ENCODE measurements at places on chromosomes 3 and 15.

DNA sequence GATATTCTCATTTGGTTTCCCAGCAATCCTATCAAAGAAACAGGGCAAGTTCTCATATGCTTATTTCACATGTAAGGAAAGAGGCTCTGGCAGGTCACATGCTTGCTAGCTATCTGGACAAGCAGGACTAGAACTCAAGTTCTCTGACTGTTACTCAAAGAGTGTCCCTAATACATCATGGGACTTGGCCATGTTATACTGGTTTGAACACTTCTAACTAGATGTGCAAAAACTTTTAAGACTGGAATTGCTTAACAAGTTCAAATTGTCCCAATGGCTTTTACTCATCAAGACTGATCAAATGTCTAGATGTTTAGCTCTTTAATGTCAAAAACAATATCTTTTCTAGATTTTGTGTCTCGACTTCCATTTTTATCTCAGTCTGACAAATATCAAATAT is 6.8 kb downstream of the GATM start:
- no peak for DNase-seq

- DNase-seq, result no peak
Measured at GRCh38 chr15:55257938-55258337, 31.7 kb downstream of the RAB27A start.

DNA sequence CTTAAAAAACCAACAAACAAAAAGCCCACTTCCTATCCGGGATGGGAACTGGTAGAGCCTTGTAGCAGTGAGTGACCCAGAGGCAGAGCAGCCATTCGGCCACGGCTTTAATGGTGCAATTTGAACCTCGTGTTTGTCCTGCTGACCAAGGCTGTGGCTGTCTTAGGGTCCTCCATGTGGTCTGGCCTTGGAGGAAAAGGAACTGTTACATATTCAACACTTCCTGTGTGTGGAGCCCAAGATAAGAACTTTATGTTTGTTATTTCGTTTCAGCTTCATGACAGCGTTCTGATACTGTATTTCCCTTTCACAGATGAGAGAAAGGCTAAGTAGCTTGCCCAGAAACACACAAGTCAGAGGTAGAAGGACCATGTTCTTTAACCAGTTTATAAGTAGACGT is 269.8 kb downstream of the SV2B start:
- no peak for DNase-seq

GRCh38 chr15:47293466-47294162 is 423.7 kb upstream of the SEMA6D start:
- no peak for DNase-seq

DNA sequence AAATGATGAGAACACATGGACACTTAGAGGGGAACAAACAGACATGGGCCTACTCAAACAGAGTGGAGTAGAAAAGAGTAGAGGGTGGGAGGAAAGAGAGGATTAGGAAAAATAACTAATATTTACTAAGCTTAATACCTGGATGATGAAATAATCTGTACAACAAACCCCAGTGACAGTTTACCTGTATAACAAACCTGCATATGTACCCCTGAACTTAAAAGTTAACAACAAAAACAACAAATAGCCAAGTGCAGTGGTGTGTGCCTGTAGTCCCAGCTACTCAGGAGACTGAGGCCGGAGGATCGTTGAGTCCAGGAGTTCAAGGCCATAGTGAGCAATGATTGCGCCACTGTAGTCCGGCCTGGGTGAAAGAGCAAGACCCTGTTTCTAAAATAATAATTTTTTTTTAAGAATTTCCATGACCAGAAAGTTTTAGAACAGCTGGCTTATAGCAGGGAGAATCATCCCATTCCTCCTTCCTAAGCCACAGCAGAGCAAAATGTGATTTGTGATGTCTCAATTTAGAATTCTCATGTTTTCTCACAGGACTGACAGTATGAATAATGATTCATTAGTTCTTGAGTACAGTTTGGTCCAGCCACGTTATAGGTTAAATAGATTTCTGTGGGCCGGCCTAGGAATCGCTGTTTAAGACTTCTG is 150.0 kb downstream of the ZNF609 start:
- DNase-seq, result no peak

DNA sequence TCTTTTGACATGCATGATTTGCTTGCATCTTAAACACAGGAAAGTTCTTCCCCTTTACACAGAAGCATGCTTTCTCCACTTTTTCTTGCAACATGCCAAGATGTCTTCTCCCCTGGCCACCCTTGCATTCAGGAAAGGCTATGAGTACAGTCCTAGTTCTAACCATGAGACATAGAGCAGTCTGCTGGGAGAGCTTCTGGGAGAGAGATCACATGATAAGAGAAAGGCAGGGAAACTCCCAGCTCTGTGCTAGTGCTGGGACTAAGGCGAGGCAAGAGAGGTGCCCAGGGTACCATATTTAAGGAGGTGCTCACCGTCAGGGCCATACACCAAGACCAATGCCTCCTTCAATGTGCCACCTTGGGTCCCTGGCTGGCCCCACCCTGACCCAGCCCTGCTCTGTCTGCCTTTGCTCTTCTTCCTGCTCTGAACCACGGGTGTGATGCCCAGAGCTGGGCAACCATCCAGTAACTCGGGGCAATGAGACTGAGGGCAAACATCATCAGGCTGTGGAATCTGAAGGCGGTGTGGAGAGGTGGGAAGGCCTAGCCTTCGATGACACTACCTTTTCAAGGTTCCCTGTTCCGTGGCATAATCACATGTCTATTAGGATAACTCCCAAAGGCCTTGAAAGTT is 77.4 kb upstream of the PRR20G start:
- DNase-seq, result no peak

DNA sequence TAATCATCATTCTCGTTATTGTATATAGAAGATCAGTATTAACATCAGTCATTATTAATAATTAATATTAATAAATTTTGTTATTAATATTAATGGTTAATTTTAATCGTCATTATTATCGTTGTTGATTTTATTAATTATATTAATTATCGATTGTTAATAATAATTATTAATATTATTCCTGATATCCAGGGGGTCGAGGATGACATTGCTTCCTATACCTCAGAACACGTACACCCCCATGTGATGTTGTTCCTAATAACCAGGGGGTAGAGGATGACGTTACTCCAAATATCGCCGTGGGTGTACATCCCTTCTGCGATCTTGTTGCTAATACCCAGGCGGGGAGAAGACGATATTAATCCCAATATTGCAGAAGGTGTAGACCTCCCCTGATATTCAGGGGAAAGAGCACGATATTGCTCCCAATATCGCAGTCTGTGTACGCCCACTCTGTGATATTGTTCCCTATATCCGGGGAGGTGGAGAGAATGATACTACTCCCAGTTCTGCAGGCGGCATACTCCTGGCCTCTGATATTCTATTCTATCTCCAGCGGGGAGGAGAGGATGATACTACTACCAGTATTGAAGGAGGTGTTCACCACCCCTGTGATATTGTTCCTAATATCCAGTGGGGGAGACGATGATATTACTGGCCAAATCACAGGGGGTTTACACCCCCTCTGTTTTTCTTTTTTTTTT is 22.3 kb upstream of the BMF start:
- DNase-seq, result no peak

GRCh38 chr3:50370594-50370993 is 11.3 kb upstream of the TMEM115 start:
- no peak for DNase-seq

DNA sequence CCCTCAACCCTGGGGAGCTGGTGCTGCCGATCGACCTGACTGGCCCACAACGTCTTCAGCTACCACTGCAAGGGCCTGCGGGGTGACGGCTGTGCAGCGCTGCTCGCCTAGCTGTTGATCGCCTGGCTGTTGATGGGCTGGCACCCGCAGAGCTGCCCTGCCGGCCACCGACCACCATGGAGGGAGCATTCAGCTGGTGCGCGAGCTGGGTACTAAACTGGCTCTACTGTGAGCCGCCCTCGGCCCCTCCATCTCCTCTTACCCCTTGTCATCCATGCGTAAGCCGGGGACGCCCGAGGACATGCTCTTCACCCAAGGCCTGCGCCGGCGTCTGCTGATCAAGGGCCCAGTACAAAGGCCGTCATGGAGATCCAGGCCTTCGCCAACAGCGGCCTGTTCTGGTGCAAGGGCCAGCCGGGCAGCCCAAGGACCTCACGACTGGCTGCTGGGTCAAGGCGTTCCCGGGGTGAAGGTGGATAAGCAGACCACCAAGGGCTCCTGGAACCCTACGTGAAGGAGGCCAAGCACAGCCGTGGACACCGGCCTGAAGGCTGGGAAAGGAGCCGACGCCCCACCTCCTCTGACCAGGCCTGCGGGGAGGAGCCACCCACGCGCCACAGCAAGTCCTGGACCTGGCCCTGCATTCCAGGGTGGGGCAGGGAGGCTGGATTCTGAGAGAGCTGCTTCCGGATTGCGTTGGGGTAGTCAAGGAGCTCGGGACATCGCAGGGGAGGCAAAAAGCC is 46.9 kb downstream of the SFMBT1 start:
- DNase-seq, result no peak

DNA sequence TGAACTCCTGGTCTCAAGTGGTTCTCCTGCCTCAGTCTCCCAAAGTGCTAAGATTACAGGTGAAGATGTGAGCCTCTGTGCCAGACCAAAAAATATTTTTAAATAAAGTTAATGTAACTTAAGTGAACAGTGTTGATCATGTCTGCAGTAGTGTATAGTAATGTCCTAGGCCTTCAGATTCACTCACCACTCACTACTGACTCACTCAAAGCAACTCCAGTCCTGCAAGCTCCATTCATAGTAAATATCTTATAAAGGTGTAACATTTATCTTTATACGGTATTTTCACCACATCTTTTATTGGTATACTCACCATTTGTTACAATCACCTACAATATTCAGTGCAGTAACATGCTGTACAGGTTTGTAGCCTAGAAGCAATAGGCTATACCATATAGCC is 264.2 kb downstream of the ULK4 start:
- DNase-seq, result no peak

DNA sequence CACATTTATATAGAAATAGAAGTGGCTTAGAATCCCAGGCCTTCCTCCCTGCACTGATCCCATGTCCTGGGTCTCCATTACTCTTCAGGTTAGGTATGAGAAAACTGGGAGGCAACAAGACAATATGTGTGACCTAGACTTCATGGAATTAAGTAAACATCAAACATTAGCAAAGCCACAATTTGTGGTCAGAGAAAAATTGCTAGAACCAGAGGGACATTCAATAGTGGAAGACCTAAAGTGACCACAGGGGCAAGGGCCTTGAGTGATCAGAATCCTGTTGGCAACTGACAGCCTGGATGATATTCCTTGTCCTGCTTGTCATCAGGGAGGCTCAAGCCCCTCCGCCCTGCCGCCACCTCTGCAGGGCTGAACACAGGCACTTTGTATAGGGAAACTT is 322.8 kb upstream of the CTNNB1 start:
- no peak for DNase-seq

GRCh38 chr15:60982249-60982910 is 246.7 kb downstream of the RORA start:
- DNase-seq, result no peak

DNA sequence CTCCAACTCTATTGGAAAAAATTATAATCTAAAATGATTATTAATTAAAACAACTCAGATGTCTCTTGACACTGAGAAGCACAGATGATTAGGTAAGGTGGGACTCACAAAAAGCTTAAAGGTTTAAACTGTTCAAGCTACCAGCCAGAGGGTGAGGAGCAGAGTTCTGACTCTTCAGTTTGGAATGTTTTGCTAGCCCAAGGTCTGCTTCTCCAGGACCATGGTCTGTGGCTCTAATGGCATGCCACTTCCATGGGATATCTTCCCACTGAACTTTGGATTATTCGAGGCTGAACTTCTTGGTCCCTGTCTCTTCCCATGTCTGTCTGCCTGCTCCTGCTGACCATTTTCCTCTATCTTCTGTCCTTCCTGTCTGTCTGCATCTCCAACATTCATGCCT is 49.2 kb downstream of the CACNA2D3 start:
- no peak for DNase-seq

- DNase-seq, result no peak
Measured at GRCh38 chr3:111761309-111761795, 97.7 kb upstream of the PHLDB2 start.

- no peak for DNase-seq
Measured at GRCh38 chr15:78711638-78712037, 70.6 kb upstream of the CHRNB4 start.

GRCh38 chr15:85950101-85950500 is 129.6 kb upstream of the AGBL1 start:
- no peak for DNase-seq

GRCh38 chr3:193971261-193971751 is 164.6 kb upstream of the HES1 start:
- no peak for DNase-seq

DNA sequence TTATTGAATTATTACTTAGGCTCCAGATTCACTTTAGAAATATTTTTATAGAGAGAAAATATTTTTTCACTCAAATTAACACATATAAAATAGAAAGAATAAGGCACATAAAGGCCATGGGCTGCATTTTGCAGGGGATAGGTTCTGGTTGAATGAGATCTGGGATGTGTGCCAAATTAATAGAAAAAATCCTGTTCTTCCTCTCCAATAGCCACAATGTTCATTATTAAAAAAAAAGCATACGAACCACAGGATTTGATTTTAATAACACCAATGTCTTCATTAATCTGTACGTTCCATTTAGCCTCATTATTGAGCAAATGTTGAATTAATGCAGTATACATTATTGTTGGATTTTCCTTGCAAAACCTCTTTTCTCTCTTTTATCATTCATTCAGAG is 622.8 kb upstream of the AGTR1 start:
- no peak for DNase-seq

DNA sequence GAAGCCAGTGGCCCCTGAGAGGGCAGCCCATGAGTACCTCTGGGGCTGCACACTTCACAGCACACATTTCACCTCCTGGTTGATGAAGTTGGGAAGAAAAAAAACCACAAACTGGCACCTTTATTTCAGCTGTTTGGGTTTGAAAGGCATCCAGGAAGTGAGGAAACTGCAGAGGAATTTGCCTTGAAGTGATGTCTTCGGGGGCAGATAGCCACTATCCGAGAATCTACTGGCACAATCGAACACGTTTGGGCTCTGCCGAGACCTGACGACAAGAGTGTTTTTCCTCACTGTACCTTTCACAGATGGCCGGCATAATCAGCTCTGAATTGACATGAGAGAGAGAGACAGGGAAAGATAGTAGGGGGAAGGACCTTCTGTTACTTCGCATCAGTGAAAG is 59.7 kb downstream of the LRIG1 start:
- no peak for DNase-seq

GRCh38 chr3:141100531-141101320 is 49.6 kb downstream of the SPSB4 start:
- DNase-seq, result no peak

DNA sequence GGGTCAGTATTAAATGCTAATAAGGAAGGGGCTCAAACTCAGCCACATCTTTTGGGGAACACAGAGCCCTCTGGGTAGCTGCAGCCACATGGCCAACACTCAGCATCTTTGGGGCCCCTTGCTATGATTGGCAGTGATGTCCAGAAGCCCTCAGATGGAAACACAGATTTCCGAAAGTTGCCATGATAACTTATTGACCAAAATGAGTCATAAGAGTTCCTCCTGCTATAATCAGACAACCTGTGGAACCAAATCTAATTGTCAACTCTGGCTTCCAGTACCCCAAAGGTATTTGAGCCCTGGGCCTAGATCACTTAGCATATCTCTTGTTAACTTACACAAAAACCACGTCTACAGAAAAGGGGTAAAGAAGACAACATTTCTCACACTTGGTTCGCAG is 392.2 kb downstream of the KCNH8 start:
- no peak for DNase-seq

GRCh38 chr15:75532413-75533250 is 46.5 kb downstream of the PTPN9 start:
- DNase-seq, result no peak

- DNase-seq, result no peak
Measured at GRCh38 chr3:107913701-107914100, 177.1 kb downstream of the CD47 start.

- no peak for DNase-seq
Measured at GRCh38 chr15:21268436-21268940, 171.8 kb downstream of the POTEB3 start.

All from stimulated activated effector memory CD8-positive, alpha-beta T cell treated with anti-CD3 and anti-CD28 coated beads, Interleukin-12 subunit alpha, Interleukin-12 subunit beta, amount 100 ng/mL, for 72 hours (primary cell).